H4 (cell line): ENCODE measurements at places on chromosomes 12 and 14. TPM values are rescaled to one million over a fixed set of nuclear protein-coding genes. Genes with fewer than 3 reads are reported as not detected.

Gene TAS2R14
- total RNA-seq, result 1.6 and 3.3 TPM in 2 replicates

Gene TBX5
- total RNA-seq, result not detected in 2 replicates

Gene CNPY2
- 142 and 167 TPM in 2 replicates for total RNA-seq

Gene SIX1
- total RNA-seq, result 18.4 and 23.3 TPM in 2 replicates

Gene TROAP
- 39.8 and 56.9 TPM in 2 replicates for total RNA-seq

Gene CEP128
- 5.7 TPM in 2 replicates for total RNA-seq

Gene GUCY2C
- not detected in 2 replicates for total RNA-seq

Gene PRR4
- 0.87 and 3.6 TPM in 2 replicates for total RNA-seq

Gene GLIPR1L1
- not detected in 2 replicates for total RNA-seq

Gene BCL11B
- total RNA-seq, result 0.90 and 1.4 TPM in 2 replicates

Gene NOVA1
- 2.2 and 7.2 TPM in 2 replicates for total RNA-seq

Gene ANKS1B
- total RNA-seq, result 1.8 TPM in 1 of 2 replicates, not detected in the other

Gene CTSG
- total RNA-seq, result not detected in 2 replicates

- no peak for DNase-seq
Measured at GRCh38 chr12:63934936-63935335, 90.4 kb downstream of the SRGAP1 start.

GRCh38 chr12:5123921-5124320 is 80.2 kb downstream of the KCNA5 start:
- peak; percentile 12 for DNase-seq

DNA sequence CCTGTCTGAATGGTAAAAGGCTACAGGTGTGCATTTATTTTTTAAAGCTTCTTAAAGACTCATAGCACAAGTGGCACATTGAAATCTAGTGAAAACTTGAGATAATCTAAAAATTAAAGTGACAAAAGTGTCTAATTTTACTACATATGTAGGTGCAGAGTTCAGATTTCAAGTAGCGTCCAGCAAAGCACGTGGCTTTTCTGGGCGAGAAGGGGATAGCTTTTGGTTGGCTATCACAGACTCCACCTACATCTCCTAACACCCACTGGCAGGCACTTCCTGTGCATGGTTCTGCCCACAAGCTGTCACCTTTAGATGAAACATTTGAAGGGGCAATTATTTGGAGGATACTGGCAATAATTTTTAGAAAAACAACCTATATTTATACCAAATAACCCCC is 1.9 kb upstream of the PITPNM2 start:
- DNase-seq, result no peak

GRCh38 chr12:8082808-8083100 is 680 bp downstream of the NECAP1 start:
- DNase-seq, result no peak

DNA sequence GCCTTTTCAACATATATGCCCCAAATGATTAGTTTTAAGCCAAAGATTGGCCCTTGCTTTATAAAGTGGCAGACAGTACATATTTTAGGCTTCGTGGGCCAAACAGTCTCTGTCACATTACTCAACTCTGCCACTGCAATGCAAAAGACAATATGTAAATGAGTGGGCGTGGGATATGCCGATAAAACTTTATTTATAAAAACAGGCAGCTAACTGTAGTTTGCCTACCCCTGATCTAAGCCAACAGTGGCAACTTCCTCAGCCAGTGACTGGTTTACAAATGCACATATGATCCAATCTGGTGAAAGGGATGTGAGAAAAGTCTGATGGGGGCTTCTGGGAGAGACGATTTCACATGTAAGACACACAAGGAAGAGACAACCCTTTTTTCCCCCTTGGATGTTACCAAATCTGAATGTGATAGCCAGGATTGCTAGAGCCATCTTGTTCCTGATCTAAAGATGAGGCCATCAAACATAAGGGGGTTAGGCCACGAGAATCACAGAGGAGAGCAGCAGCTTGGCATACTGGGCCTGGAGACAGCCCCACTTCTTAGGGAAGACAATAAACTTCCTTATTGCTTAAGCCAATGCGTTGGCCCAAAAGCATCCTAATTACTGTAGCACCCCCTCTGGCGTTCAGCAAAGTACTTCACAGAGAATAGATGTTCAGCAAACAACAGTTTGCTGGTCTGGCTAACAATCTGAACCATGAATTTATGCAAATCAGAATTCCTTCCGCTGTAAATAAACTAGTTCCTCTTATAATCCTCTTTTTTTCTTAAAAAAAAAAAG is 75.2 kb upstream of the TMCC3 start:
- peak; percentile 66 for DNase-seq

DNA sequence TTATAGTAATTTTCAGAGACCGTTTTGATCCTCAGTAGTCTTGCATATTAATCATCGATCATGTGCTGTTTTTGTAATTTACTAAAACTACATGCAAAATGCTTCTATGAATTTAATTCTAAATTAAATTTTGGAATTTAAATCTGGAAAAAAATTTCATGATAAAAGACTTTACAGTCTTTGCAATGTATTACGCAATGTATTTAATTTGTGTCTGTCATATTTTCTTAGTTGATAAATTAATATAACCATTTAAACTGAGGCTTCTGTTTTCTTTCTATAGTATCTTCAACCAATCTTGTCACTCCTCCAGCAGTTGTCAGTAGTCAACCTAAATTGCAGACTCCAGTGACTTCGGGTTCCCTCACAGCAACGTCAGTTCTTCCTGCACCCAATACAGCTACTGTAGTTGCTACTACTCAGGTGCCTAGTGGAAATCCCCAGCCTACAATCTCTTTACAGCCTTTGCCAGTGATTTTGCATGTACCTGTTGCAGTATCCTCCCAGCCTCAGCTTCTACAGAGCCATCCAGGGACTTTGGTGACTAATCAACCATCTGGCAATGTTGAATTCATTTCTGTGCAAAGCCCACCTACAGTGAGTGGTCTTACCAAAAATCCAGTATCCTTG is 94.8 kb downstream of the ATF7IP start:
- no peak for DNase-seq

- no peak for DNase-seq
Measured at GRCh38 chr12:89436062-89436461, 83.8 kb upstream of the DUSP6 start.

GRCh38 chr12:106429636-106430035 is 72.1 kb downstream of the POLR3B start:
- no peak for DNase-seq

GRCh38 chr12:32983968-32984367 is 87.4 kb upstream of the PKP2 start:
- peak; percentile 6 for DNase-seq

- no peak for DNase-seq
Measured at GRCh38 chr12:113003636-113004035, 25.3 kb downstream of the OAS2 start.

- no peak for DNase-seq
Measured at GRCh38 chr12:71085575-71085974, 72.2 kb downstream of the TSPAN8 start.

DNA sequence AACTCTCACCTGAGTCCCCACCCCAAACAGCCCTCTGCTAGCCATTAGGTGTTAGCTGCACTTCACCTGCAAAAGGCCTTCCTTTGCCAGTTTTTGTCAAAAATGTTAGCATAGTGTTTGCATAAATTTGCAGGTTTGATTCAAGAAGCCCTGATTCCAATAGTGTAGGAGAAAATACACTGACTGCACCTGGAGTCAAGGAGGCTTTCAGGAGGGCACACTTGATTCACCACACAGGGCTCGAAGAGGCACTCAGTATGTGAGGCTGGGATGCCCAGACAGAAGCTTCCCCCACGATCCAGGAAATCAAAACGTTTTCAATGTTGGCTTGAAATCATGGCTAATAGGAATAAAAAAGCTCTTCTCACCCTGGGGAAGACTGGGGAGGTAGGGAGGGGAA is 40.5 kb upstream of the DDX11 start:
- no peak for DNase-seq

DNA sequence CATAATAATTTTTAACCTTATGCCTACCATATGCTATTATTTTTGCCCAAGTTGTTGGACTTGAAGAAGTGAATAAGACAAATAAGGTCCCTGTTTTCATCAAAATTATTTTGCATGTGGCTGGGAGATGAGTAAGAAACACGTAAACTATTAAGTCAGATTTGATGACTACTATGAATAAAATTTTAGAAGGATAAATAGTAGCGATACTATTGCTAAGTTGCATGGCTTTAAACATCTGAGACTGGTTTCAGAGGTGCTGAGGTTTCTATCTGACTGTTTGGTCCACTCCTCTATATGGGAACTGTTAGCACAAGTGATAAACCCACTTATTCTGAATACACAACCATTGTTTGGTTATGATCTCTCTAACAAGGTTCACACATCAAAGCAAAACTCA is 674.3 kb upstream of the MDGA2 start:
- no peak for DNase-seq

- no peak for DNase-seq
Measured at GRCh38 chr12:32110942-32111341, 4.3 kb downstream of the BICD1 start.

DNA sequence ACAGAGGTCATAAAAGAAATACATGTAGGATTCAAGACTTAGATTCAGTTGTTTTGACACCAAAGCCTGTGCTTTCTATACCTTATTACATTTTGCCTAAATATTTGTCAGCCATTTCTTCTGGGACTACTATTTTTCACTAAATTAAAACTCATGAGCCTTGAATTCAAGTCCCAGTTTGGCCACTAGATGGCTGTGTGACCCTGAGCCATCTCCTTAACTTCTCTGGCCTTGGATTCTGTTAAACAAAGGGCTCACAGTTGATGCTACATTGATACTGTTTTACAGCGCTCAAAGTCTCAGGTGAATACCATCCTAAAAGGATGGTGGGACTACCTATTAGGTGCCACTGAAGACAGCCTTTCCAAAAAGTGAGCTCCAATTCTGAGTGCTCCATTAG is 39.6 kb upstream of the CCDC198 start:
- no peak for DNase-seq

DNA sequence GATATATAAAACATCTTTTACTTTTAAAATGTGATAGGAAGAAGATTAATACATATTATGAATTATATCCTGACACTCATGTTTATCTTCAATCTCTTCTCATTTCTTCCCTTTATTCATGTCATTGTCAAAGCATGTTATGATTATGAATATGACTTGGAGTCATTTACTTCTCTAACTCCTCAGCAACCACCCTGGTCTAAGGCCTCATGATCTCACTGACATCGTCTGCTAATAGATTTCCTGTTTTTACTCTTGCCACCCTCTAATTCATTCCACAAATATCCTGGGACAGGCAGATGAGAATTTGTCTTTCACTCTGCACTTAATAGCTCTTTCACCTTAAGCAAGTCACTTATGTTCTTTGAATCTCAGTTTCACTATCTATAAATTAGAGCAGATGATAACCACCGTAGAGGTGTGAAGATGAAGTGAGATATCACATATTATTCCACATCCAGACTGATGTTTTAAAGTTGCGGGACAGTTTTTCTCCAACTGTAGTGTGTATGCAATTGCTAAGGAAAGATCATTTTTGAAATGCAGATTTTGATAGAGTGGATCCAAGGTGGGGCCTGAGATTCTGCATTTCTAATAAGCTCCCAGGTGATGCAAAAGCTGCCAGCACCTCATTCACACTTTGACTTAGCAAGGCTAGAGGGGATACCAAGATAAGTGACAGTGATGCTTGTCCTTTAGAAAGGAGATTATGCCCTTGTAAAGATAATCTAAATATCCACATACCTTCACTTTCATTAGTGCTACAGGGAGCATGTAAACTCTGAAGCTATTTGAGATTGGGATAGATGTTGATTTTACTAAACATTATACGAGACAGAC is 3.3 kb upstream of the IAPP start:
- DNase-seq, result no peak

GRCh38 chr12:53427905-53428594 is 4.4 kb downstream of the AMHR2 start:
- DNase-seq, result peak; percentile 45

GRCh38 chr12:13452955-13453570 is 256.5 kb downstream of the EMP1 start:
- no peak for DNase-seq

DNA sequence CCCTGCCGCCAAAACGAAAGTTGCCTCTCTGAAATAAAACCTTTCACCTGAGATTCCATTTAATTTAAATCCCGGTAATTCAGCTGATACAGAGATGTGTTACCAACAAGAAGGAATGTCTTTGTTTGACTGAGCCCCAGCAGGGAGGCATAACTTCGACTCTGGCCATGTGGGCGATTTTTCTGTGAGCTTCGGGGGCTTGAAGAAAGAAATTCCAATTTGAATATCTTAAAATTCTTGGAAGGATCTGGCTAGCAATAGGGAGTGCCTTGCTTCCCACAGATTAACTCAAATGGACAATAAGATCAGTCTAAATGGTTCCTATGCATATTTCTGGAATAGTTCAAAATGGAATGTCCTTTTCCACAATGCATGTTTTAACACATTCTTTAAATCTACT is 252.5 kb upstream of the TMPO start:
- DNase-seq, result no peak

DNA sequence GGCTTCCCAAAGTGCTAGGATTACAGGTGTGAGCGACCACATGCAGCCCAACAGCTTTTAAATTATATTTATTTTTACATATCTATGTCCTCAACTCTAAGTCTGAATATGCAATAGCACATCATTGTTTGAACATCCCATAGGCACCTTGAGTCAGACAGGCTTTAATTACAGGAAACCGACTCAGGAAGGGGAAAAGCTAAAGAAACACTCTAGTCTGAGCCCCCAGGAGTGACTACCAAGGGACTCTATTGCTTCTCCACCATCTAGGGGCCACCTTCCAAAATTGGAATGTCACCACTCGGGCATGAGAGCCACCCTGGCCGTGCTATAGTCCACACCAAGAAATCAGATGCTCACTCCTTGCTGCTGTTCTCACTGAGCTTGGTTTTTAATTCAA is 14.0 kb upstream of the MFAP5 start:
- DNase-seq, result no peak

DNA sequence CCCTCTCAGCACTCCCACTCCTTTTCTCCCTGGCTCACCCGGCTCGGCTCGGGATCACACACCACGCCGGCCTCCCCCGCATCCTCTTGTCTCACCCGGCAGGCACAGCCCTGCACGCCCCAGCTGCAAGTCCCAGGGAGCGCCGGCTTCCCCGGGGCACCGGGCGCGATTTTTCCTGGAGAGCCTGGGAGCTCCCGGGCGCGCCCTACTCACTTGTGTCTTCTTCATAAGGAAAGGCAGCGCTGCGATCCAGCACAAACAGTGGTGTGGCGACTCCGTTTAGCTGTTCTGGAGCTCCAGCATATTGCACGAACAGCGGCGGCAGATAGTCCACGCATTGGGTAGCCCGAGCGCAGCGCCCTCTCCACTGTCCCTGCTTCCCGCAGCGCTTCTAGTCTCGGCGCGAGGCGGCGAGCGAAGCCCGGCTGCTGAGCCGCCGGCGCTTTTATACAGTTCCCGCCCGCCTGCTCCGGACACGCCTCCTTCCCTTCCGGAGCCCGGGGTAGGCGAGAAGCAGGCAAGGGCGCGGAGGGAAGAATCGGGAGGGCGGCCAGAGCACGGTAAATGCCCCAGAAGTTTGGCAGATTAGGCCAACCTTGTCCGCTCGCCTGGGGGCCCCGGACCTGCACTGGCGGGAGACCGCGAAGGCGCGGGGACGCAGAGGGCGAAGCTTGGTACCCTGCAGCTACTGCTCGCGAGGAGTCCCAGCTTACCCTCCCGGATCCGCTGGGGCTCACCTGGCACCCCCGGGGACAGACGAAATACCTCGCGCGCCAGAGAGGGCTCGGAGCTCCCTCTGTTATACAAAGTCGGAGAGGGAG is at the start of gene KITLG:
TSS of gene KITLG (minus strand) at position 421 of the 821 bp plus-strand sequence. CDS start at position 228, 193 bp downstream.
- DNase-seq, result peak; percentile 65
